NCI-H1930 (cell line): ENCODE measurements at places on chromosomes 6 and 20.

GRCh38 chr6:134605034-134605433 lies 287.1 kb upstream of the SGK1 start:
- DNase-seq, result no peak

GRCh38 chr6:35948725-35949124 lies 27.8 kb upstream of the SRPK1 start:
- no peak for DNase-seq

DNA sequence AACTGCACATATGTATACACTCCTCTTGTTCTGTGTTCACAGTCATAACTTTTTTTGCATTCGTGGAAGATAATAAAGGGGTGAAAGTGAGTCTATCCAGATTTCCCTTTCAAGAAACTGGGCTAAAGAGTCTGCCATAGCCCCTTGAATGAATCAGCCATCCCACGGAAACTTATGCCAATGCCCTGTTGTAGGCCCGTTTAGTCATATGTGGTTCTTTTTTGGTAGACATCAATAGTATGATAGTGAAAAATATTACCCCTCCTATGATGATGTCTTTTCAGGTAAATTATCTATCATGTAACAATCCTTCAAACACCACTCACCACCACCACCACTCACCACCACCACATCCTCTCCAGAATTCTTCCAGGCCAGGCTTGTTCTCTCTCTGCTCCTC lies 99.9 kb upstream of the MYLIP start:
- DNase-seq, result no peak

GRCh38 chr20:9945408-9945807 lies 89.4 kb upstream of the ANKEF1 start:
- DNase-seq, result no peak
